Putamen (tissue), 1 donor: ENCODE measurements at places on chromosomes 12 and 14.

GRCh38 chr14:74347097-74347794, 1.0 kb upstream of the VRTN start:
- DNase-seq = no peak

- DNase-seq = peak; percentile 39
These were observed 59.4 kb downstream of the TSPAN11 start for GRCh38 chr12:30985814-30986452.

- no peak for DNase-seq
These were observed 20.8 kb downstream of the SUSD6 start for GRCh38 chr14:69632164-69632563.

DNA sequence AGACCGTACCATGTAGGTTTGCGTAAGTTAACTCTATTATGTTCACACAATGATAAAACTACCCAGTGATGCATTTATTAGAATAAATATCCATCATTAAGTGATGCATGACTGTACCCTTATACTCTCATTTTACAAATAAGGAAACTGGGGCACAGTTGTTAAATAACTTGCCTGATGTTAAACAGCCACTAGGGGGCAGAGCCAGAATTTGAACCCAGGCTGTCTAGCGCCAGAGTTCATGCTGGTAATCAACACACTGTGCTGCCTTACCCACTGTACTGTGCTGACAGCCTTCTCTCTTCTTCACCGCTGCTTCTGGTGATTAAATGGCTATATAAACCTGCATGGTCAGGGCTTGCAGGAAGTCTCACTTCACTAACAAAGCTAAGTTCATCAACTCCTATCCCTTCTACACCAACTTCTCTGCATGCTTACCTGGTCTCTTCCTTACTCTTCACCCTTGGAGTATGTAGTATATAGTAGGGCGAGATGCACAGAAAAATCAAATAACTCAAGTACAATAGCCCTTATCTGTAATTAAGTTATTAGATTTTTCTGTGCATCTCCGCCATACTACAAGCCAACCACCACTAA, 43.6 kb upstream of the APPL2 start:
- peak; percentile 1 for DNase-seq

- no peak for DNase-seq
These were observed 23.6 kb upstream of the FOS start for GRCh38 chr14:75254901-75255584.

DNA sequence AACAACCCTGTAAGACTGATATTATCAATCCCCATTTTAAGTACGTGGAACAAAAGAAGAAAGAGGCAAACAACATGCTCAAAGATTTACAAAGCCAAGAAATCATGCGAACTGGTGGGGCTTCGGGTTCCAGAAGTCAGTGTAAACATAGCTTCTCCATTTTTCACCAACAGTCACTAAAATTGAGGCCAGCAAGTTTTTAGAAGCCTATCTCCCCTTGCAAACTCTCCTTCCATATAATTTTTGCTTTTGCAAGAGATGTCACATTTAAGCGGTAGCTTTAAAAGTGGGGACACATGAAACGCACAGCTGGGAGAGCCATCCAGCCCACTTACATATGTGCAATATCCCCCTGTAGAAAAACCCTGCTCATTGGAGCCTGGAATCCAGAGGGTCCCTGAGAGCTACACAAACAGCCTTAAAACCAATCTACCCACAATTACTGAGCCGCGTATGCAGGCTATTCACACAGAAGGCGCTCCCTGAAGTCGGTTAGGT, 797 bp downstream of the SLC11A2 start:
- no peak for DNase-seq

- no peak for DNase-seq
These were observed 73.2 kb upstream of the GPATCH2L start for GRCh38 chr14:76078501-76078900.

GRCh38 chr14:94439453-94440057, 13.0 kb downstream of the SERPINA11 start:
- no peak for DNase-seq

DNA sequence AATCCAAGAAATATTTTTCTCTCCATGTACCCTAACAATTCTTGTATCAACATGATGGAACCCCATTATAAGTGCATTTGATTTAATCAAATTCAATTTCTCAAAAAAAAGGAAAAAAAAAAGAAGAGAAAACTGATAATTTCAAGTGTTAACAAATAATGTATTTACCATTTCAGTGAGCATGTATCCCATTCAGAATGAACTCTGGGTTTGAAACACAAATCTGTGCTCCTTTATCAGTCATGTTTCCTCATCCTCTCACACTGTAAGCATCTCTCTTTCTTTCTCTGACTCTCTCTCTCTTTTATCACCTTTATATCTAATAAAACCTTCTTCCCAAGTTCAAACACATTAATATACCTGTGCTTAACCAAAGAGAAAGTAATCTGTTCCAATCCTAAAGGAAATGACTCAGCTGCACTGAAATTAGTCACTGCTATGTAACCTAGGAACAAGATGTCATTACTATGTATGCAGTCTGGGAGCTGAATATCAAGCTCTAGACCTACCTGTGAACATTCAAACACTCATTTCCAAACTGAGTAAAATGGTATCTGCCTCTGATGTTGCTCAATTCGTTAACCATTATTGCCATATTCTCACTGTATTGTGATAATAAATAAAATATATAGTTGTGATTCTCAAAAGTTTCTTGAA, 135.0 kb upstream of the LRIG3 start:
- peak; percentile 54 for DNase-seq

- DNase-seq = no peak
These were observed 19.2 kb downstream of the SLC2A14 start for GRCh38 chr12:7853557-7853956.
